ENCODE measurements at places on chromosomes 11 and 22.

DNA sequence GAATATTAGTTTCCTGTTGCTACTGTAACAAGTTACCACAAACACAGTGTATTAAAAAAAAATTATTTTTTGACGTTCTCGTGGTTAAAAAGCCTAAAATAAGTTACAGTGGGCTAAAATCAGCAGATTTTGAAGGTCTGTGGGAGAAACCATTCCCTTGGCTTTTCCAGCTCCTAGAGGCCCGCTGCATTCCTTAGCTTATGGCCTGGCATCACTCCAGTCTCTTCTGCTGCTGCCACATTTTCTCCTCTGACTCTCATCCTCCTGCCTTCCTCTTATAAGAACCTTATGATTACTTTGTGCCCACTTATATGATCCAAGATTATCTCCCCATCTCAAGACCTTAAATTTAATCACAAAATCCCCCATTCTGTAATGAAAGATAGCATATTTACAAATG is 392.7 kb downstream of the GUCY1A2 start:
- no peak for DNase-seq

GRCh38 chr11:110856996-110857812 is 145.0 kb upstream of the ARHGAP20 start:
- DNase-seq = no peak

DNA sequence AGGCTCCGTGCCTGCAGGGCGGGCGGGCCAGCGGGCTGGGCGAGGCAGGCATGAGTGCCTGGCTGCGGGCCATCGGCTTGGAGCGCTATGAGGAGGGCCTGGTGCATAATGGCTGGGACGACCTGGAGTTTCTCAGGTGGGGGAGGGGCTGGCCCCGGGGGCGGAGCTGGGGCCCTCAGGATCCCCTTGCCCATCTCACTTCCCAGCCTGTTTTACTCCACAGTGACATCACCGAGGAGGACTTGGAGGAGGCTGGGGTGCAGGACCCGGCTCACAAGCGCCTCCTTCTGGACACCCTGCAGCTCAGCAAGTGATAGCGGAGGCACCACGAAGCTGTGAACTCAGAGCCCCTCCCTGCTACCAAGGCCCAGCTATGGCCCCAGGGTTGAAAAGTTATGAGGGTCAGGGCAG is 5.9 kb downstream of the PHOX2A start:
- DNase-seq = peak; percentile 43

DNA sequence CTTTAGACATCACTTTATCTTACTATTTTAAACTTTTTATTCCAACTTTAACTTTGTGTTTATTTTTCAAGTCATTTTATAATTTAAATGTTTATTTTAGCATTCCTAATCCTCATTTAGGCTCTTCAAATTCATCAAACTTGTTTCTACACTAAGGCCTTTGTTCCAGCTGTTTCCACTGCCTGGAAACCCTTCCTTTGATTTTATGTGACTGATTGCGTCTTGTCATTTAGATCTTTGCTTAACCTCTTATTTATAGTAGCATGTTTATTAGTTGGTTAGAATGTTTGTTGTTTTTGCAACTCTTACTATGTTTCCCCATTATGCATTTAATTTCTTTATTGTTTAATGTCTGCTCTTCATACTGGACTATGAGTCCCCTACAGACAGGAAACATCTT is 132.0 kb downstream of the FAM181B start:
- DNase-seq = no peak

DNA sequence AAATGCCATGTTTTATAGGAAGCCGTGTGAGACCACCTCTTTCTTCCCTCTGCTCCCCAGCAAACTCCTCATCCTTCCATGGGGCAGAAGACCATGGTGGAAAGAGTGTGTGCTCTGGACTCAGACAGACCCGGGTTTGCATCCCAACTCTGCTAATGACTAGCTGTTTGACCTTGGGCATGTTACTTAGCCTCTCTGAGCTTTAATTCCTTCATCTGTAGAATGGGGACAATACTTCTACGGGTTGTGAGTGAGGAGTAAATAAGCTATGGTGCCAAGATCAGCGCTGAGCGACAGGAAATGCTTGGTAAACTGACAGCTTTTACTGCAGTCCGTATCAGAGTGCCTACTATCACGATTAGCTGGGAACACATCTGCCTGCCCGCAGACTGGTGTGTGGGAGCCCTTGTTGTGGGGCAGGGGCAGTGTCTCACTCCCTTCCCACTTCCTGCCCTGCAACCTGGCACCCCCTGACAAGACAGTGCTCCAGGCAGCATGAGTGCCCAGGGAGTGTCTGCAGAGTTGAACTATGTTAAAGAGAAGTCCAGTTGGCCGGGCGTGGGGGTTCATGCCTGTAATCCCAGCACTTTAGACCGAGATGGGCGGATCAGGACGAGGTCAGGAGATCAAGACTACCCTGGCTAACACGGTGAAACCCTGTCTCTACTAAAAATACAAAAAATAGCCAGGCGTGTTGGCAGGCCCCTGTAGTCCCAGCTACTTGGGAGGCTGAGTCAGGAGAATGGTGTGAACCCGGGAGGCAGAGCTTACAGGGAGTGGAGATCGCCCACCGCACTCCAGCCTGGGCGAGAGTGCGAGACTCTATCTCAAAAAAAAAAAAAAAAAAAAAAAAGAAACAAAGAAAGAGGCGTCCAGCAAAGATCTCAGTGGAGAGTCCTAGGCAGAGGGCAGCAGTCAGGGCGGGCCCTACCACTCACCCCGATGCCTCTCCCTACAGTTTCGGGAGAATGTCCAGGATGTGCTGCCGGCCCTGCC is 2.2 kb downstream of the SEC14L2 start:
- no peak for DNase-seq

Data from HAP-1 (cell line).